Bone marrow (tissue), 2 donors: ENCODE measurements at places on chromosomes 3 and 15.

GRCh38 chr15:31494786-31495185 lies 168.2 kb downstream of the KLF13 start:
- DNase-seq = no peak

DNA sequence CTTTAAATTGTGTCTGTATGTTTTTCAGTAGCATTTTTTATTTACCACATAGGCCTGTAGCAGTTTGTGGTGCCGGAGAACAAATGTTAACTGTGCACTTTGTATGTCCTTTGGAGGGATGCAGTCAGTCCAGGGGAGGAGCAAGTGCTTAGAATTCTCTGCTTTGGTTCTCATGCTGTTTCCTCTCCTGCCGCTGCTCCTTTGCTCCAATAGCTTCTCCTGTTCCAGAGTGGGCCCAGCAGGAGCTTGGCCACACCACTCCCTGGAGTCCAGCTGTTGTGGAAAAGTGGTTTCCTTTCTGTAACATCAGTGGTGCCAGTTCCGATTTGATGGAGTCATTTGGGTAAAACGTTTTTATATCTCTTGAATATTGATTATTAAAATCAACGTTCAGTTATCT lies 16.6 kb downstream of the TICRR start:
- no peak for DNase-seq

DNA sequence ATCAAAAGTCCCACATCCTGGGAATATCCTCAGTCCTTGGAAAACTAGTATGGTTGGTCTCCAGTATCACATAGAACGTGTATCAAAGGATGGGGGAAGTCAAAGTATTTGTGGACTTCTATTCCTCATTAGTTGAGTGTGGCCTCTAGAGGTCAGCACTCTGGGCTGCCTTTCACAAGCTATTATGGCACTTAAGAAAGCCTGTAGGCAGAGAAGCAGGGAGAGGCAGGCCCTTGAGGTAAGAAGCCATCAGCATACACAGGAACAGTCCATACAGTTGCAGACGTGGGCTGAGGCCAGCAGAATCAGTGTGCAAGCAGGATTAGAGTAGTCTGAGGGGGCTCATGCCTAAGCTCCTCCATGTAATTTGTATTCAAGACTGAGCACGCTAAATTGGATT lies 341.7 kb downstream of the CLSTN2 start:
- DNase-seq = no peak

GRCh38 chr3:89113893-89114840 lies 6.7 kb downstream of the EPHA3 start:
- DNase-seq = no peak

- DNase-seq = no peak
Measured at GRCh38 chr3:136682740-136683312, 69.4 kb downstream of the STAG1 start.

- no peak for DNase-seq
Measured at GRCh38 chr3:114839476-114839875, 307.6 kb downstream of the ZBTB20 start.
